ENCODE measurements at places on chromosomes 4 and X.

DNA sequence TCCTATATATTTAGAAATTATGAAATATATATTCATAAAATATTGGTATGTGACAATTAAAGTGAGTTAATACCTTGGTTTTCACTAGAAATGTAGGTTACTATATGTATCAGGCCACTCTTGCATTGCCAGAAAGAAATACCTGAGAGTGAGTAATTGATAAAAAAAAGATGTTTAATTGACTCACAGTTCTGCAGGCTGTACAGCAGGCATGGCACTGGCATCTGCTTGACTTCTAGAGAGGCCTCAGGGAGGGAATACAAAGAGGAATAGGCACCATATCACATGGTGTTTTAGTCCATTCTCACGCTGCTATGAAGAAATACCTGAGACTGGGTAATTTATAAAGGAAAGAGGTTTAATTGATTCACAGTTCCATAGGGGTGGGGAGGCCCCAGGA lies 1560.6 kb downstream of the STIM2 start:
- no peak for DNase-seq

GRCh38 chrX:150329868-150330267 lies 33.2 kb upstream of the MAMLD1 start:
- no peak for DNase-seq

DNA sequence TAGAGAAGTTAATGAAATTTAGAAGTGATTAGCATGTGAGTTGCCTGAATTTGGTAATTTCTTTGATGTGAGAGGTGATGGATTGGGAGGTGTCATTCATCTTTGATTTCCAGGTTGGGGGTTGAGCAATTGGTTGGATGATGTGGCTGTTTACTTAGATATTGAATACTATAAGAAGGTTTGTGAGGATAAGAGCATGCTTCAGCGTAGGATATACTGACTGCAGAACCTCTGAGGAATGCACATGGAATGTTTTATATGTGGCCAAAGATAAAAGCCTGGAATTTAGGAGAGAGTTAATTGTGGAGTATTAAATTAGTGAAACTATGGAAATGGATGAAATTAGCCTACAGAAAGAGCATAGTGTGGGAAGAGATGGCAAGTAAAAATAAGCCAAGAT lies 165.4 kb upstream of the MAD2L1 start:
- DNase-seq, result no peak

DNA sequence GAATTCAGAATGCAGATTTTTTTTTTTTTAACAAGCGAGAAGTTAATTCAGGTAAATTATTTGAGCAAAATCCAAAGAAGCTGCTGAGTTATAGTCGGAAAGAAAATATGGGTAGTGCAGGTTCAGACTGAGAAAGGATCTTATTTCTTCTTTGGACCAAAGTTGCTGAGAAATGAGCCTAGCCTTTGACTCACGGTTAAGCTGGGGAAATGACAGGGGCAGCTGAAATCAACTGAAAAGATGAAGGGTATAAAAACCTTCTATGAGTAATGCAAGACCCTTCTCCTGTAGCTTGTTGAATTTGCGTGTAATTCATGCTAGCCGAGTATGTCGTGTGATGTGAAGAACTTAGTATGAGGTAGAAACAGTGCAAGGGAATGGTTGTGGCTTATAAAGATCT lies 63.0 kb downstream of the KIAA0232 start:
- DNase-seq, result no peak

DNA sequence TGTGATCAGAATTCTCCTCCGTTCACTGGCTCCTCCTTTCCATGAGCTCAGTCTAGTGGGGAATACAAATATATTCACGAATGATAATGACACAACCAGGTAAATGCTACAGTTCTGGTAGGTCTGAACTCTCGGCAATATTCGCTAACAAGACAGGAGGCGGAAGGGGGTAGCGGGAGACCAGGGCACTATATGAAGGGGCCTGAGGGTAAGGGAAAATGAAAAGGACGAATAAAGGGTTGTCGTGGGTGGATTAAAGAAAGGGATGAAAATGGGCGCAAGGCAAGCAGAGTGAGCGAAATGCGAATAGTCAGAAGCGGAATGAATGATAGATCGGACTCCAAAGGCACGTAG lies 743 bp downstream of the NKAP start:
- no peak for DNase-seq

DNA sequence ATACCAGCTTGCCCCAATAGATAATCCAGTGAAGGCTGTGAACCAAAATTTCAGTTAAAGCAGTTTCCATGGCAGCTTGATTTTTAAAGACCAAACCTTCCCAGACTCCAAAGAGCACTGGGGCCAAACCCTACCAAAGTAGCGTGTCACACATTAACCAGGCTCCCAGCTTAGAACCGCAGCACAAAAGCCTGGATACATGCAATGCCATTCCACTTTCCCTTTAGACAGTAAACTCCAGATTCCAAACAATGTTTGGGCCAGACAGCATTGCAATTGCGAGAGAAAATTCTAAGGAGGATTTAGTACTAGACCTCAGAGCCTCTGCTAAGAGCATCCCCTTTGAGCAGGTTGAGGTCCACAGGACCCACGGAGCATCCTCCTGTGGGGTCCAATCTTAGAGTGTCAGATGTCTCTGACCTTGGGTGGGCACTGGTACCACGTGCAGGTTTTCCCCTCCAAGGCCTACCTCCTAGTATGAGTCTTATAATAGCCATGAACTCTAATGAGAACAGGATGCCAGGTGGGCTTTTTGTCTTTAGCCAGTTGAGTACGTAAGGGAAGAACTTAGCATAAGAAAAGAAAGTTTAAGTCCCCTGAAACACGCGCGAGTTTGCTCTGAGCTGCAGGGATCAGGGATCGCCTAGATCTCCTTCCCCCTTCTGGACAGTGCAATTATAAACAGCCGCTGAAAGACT lies 38.8 kb downstream of the MGARP start:
- no peak for DNase-seq

- no peak for DNase-seq
Observed at GRCh38 chr4:54660591-54660990, 2.8 kb downstream of the KIT start.

GRCh38 chr4:152509595-152510225 lies 26.2 kb downstream of the FBXW7 start:
- no peak for DNase-seq

DNA sequence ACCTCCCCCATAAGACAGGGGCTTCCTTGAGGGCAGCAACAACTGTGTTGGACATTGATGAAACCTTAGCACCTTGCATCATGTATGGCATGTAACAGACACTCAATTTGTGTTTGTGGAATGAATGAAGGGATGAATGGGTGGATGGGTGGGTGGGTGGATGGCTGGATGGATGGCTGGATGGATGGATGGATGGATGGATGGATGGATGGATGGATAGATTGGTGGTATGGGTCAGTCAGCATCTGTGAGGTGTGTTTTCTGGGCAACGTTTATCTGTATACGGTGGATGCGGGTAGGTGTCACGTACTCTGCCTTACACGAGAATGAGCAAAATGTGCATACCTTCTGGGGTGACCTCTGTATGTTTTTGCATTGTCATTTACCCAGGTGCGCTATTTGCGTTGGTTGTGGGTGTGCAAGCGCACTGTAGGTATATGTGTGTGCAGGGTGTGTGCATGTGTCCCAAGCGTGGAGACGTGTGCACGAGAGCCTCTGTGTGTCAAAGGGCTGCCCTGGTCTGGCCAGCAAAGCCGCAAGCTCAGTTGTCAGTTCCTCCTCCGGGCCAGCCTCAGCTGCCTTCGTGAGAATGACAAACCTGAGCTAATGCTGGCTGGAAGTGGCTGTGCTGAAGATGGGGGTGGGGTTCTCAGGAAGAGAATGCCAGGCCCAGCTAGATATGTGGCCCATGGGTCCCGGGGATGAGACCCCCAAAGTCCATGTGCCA lies 26.5 kb downstream of the ELF4 start:
- no peak for DNase-seq

DNA sequence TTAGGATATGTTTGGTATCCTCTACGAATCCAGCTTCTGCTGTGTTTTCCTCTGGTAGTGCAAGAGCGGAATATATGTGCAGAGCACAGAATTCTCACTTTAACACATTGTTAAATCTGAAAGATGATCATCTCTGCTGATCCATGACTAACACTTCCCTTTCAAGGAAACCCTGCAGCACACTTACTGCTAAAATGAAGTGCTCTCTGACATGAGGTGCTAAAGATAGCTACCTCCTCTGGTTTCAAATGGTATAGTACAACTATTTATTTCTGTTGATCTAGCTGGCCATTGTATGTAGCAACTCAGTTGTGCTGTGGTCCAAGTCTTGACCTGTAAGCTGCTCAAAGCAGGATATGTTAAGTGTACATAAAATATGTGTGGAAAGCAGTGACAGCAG lies 162.4 kb upstream of the FMR1 start:
- DNase-seq, result no peak

DNA sequence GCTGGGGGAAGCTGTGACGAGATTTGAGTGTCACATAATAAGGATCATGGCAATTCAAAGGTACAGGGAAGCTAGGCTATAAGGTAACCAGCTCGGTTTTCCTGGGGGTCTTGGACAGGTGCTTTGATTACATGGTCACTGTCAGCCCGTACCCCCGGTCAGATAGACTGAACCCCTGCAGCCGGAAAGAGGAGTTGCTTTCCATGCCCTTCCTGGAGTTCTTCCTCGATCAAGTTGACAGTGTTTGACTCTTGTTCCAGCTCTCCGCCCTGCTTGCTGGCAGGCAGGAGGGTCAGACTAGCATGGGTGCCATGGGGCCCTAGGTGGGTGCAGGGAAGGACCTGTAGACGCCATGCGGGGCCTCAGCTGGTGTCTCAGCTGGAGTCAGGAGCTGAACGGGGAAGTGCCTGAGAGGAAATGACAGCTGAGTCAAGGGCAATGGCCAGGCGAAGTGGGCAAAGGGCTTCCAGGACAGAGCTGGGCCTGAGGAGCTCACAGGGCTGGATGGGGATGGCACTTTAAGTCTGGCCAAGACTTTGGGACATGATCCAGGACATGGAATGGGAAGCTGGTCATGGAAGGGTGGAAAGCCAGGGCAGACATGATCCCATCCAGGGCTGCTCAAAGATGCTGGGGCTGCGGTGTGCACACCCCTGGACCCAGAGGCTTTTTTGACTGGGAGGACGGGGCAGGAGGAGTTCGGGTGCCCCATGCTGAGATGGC lies 1.6 kb downstream of the TMEM187 start:
- no peak for DNase-seq

GRCh38 chr4:515251-515650 lies 16.2 kb downstream of the PIGG start:
- DNase-seq, result no peak

DNA sequence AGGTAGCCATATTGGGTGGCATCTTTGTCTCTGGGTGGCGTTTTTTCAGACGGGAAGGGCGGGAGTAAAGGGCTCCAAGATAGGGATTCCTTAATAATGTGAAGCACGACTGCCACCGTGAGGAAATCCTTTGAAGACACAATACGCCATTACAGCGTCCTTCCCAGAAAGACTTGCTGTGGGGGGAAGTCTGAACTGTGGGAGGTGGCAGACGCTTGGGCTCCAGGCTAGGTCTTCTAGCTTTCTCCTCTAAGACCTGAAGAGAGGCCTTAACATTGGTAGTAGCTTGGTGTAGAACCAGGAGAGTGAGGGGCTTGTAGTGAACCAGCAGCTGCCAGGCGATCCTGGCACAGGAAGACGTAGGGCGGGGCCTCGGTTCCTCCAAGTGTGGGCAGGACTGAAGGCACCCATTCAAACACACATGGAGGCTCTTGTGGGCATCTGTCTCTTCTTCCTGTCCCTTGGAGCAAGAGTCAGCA lies 197.3 kb downstream of the OR13H1 start:
- no peak for DNase-seq

DNA sequence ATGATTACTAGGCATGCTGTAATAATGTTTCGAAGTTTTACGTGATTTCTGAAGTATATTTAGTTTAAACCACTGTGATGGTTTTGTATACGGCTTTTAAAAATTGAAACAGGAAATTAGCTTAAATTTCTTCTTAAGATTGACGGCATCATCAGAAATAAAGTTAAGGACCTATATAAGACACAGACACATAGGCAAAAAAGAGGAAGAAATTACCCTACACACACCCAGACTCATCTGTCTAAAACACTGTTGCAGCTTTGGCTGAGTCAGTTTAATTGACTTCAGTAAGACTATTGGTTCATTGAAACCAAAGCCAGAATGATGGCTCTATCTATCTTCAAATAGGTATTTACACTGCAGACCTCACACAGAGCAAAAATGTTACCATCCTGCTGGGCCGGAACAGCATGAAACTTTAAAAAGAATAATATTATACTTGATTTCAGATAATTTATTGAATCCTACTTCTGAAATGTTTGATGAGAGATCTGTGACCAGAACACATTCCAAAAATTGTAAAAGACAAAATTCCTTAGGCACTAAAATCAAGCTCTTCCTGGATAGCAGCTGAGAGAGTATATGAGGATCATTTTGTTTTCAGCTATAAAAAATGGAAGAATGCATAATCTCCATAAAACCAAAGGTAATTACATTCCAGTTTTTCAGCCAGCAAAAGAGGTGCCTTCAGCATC lies 4.5 kb downstream of the HHIP start:
- no peak for DNase-seq

GRCh38 chrX:2162695-2163094 lies 338.1 kb downstream of the DHRSX start:
- DNase-seq, result no peak

DNA sequence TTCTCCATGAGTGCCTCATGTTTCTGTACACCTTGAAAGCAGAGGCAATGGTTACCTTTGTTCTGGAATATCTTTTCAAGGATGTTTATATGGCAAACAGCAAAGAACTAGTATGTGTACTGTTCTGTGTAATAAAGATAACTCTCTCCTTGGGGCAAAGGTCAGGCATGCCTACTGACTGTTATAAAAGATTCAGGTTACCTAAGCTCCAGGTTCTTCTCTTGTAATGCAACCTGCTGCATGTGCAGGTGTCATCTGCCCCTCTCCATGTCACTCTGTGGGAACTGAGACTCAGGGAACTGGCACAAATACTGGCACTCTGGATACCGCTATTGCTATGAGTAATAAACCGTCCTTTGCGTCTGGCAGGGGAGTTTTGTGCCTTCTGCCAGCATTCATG lies 5.4 kb upstream of the TRPC3 start:
- no peak for DNase-seq

DNA sequence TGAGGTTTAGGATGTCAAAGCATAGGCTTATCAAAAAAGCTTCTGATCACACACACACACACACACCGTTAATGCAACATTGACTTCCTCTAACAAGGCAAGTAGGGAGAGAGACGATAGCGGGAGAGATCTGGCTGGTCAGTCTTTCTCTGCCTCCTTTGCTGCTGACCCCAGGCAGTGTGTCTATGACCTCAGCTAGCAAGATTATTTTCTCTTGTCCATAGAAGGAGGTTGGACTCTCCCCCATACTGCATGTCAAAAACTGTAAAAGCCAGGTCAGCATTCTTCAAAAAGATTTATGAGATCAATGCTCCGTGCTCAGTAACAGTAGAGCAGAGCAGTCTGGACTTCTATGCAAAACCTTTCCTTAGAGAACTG lies 63.5 kb upstream of the PGM2 start:
- DNase-seq, result no peak

GRCh38 chr4:80196922-80197573 lies at the start of gene PRDM8:
Gene PRDM8 (plus strand): TSS chr4:80197503. CDS start chr4:80200081, 2,578 bp downstream.
- DNase-seq, result peak; percentile 66

Data from prostate gland (tissue), 2 donors.